KBM-7 (cell line): ENCODE measurements at places on chromosomes 1 and 21.

DNA sequence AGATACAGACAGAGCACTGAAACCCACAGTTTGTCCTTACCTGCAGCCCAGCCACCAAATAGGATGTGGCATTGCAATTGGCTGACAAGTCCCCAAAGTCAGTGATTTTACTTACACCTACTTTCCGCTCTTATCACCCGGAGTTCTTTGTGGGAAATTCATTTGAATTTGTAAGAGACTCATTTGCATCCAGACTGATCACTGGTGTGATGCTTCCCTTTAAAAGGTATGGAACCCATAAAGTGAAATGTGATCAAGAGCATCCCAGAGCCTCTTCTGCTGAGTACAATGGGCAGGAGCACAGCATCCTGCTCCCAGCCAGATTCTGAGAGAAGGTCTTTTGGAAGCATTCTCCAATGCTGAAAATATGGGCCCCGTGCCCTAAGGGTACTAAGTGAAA, 161.4 kb downstream of the DAB1 start:
- no peak for DNase-seq

DNA sequence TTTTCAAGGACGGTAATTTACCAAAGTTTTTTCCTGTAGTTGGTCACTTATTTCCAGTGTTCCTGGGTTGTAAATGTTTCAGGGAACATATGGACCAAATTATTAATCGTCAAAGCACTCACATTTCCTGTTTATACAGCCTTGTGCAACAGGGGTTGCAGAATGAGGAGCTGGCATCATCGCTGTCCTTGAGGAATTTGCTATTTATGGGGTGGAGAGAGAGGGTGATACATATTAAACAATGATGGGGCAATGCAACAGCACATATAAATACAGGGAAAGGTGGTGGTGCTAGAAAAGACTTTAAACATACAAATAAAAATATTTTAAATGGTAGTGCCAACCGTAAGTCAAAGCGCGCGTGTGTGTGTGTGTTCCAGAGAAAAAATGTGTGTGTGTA, 369.8 kb downstream of the NPHP4 start:
- no peak for DNase-seq

DNA sequence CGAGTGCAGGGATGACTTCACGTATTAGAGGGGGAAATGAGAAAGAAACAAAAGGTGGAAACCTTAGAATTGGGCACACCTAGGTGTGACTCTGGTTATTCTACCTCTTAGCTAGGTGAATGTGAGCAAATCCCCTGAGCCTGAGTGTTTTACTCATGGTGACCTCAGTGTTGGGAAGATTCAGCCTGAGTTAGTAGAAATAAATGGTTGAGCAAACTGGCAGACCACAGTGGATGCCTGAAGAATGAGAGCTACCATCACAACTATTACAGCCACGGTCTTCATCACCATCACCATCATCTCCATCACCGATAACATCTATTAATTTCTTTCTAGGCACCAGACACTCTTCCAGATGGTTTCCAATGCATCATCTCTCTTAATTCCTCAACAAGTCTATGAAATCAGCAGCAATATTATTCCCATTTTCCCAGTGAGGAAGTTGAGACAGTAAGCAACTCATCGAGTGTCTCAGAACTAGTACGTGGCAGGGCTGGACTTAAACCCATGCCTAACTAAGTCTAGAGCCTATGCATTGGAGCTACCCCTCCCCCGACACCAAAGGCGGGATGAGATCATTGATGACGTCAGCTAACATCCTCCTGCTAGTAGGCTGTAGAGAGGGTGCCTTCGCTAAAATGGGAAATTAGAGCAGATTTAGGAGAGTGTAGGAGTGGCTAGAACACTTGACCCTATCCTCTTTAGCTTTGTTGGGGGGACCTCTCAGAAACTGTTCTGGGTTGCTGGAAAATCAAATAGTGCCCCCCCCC, 7.9 kb upstream of the KAZN start:
- no peak for DNase-seq

DNA sequence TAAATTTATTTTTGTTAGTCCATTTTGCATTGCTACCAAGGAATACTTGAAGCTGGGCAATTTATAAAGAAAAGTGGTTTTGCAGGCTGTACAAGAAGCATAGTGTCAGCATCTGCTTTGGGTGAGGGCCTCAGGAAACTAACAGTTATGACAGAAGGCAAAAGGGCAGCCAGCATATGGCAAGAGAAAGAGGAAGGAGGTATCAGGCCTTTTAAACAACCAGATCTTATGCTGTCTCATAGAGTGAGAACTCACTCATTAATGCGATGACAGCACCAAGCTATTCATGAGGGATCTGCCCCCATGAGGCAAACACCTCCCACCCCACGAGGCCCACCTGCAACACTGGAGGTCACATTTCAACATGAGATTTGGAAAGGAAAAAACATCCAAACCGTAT, 898.4 kb downstream of the KCNT2 start:
- DNase-seq: peak; percentile 71

- no peak for DNase-seq
Measured at GRCh38 chr1:214012418-214012817, 24.6 kb downstream of the PROX1 start.

GRCh38 chr1:23102289-23102688, 66.4 kb downstream of the LUZP1 start:
- DNase-seq: no peak

DNA sequence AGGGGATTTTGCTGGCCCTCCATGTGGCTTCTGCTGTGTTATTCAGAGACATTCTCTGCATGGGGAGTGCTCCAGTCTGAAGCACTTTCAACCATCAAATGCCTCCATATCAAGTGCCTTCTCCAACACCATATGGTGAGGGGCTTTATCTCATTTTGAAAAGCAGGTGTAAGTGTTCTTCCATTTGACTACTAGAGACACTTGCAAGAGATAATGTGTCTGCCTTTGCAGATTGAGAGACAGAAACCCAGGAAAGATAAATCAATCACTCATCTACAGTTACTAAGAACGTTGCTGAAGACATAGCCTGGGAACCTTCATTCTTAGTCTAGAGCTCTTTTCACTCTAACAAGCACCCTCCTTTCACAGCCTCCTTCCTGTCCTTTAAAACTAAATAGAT, 29.5 kb upstream of the REG4 start:
- no peak for DNase-seq

DNA sequence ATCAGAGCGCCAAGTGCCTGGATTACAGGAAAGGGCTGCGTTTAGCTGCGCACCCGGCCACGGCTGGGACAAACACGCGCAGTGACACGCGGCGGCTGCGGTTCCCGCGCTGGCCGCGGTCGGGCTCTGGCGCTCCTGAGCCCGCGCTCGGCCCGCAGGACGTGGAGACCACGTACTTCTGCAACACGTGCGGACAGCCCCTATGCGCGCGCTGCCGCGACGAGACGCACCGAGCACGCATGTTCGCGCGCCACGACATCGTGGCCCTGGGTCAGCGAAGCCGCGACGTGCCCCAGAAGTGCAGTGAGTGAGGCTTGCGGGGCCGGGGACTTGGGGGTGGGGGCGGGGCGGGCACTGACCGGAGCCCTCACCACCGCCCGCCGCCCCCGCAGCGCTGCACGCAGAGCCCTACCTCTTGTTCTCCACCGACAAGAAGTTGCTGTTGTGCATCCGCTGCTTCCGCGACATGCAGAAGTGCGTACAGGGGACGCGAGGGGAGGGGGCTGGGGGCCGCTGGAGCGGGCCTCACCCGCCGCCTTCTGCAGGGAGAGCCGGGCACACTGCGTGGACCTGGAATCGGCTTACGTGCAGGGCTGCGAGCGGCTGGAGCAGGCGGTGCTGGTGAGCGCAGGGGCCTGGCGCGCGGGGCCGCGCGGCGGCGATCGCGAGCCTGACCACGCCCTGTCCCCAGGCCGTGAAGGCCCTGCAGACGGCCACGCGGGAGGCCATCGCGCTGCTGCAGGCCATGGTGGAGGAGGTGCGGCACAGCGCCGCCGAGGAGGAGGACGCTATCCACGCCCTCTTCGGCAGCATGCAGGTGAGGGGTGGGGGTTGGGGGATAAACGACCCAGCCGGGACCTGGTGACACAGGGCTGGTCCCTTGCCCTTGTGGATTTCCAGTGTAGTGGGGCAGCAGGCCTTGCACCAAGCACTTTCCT, 3.1 kb downstream of the RNF207 start:
- peak; percentile 76 for DNase-seq

- DNase-seq: no peak
Measured at GRCh38 chr1:11027316-11027715, 14.9 kb downstream of the TARDBP start.

- DNase-seq: no peak
Measured at GRCh38 chr1:154866257-154867063, 3.6 kb downstream of the KCNN3 start.

GRCh38 chr1:162068301-162068700, 1.2 kb upstream of the NOS1AP start:
- no peak for DNase-seq

- peak; percentile 88 for DNase-seq
Measured at GRCh38 chr1:231240883-231241735, at the start of gene GNPAT. Gene GNPAT, plus strand, starts transcription at chr1:231241212. Its CDS starts 167 bp downstream, at chr1:231241379.

DNA sequence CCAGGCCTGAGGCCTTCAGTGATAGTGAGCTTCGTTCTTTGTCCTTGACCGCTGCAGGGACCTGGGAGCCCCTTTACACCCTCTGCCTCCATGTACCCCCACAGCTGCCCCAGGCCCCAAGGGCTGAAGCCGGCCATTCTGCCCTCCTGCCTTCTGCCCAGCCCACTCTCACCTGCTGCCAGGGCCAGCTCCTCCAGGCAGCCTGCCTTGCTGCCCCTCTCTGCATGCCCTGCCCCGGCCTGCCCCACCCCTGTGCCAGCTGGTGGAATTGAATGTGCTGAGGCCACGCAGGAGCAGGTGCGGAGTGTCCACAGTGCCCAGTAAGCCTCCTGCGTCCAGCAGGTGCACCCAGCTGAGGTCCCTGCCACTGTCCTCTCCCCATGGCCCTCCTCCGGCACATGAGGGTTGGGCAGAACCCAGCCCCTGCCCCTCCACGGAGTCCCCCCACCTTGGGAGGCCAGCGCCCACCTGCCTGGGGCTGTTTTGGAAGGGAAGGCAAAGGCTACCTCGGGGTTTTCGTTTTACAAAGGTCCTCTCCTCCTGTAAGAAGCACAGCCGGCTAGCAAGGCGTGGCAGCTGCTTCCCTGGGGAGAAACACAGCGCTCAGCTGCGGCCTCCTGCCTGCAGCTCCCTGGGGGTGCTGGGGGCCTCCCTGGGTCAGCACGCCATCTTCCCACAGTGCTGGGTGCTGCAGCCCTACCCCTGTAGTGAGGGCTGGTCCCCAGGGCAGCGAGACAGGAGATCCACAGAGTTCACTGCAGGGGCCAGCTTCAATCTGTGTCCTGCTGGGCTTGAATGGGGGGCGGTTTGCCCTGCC, 21.0 kb downstream of the MMEL1 start:
- no peak for DNase-seq
